ENCODE measurements at places on chromosomes 2 and 18.

- no peak for DNase-seq
Measured at GRCh38 chr2:181240844-181241243, 216.3 kb upstream of the ITGA4 start.

GRCh38 chr2:126370201-126370600, 285.8 kb upstream of the GYPC start:
- no peak for DNase-seq

GRCh38 chr18:58572181-58572580, 56.7 kb downstream of the ALPK2 start:
- no peak for DNase-seq

DNA sequence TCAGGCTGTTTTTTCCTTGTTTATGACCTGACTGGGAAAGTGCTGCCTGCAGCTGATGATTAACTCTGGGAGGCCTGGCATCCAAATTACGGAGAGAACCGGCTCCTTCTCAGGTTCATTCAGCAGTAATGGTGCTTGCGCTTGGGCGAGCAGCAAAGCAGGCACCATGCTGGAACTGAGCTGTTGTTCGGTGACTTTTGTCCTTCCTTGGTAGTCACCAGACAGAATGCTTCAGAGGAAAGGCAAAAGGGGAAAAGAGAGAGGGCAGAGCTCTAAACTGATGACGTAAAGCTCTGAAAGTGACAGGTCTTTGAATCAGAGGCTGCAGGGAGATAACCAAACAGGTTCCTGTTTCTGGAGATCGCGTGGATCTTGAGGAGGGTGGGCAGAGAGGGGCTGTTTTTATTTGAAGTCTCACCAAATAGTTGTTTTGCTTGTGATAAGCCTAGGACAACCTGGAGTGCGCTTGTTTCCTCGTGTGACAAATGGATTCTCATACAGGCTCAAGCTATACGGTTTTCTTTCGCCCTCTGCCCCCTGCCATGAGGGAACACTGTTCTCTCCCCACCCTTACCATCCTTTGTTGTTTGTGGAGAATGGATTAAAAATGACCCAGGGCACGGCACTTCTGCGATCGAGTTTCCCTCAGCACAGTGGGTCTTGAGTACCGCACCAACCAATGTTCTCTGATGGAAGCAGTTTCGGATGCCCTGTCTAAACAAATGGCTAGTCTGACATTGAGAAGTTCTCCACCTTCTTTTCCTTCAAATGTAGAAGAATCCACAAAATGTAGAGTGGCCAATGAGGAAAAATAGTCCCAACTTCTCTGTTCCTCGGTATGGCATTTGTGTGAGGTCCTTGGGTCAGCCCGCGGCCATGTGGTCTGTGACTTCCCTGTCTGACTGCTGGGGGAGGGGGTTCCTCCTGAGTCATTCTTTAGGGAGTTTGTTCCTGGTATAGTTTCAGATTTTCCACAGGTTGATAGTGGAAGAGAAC, 1.3 kb downstream of the RASGRP3 start:
- no peak for DNase-seq

DNA sequence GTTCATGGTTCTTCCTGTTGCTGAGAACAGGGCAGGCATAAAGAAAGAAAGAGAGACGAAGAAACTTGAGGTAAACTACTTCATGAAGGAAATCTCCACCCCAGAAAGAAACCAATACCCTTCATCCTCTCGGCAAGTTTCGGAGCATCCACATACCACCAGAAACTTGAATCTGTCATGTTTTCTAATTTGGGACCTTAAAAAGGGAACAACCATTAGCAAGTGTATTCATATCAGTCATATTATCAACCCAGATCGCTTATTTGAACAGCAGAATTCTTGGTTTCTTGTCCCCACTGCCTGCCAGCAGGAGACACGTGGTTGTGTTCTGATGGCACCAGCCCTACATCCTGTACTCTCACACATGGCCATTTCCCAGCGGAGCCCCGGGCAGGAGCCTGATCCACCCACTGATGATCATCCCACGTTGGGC, 53.2 kb upstream of the FZD7 start:
- DNase-seq = no peak

DNA sequence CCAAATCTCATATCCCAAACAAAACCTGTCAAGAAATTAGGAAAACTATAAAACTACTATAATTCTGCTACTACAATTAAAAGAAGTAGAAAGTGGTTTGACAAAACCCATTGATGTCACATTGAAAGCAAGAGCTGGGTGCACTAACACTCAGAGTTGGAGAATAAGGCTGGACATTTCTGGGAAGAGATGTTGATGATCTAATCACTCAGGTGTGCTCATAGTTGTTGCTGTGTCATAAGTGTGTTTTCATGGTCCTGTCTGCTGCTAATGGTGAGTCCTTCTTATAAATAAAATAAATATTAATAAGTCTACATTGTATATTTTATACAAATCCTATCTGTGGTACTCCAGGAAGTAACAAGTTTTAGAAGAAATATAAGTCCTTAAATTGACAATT, 168.2 kb upstream of the LRP1B start:
- DNase-seq = no peak

DNA sequence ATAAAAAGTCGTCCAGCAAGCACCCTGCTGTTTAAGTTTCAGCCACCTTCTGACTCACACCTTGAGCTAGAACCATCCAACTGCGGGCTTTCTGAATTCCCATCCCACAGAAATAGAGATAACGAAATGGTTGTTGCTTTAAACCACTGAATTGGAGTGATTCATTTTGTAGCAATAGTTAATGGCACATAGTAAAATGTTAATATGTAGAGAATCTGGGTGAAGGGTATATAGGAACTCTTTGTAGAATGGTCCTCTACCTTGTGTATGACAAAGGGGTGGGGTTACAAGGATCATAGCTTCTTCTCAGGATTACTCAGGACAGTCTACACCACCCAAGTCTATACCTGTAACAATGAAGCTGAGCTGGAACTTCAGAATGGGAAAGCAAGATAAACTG, 2.4 kb upstream of the MAPRE3 start:
- DNase-seq = no peak

GRCh38 chr2:177029501-177029900, 183.1 kb upstream of the HNRNPA3 start:
- DNase-seq = no peak

- DNase-seq = no peak
Measured at GRCh38 chr2:71941726-71942525, 205.7 kb downstream of the CYP26B1 start.

DNA sequence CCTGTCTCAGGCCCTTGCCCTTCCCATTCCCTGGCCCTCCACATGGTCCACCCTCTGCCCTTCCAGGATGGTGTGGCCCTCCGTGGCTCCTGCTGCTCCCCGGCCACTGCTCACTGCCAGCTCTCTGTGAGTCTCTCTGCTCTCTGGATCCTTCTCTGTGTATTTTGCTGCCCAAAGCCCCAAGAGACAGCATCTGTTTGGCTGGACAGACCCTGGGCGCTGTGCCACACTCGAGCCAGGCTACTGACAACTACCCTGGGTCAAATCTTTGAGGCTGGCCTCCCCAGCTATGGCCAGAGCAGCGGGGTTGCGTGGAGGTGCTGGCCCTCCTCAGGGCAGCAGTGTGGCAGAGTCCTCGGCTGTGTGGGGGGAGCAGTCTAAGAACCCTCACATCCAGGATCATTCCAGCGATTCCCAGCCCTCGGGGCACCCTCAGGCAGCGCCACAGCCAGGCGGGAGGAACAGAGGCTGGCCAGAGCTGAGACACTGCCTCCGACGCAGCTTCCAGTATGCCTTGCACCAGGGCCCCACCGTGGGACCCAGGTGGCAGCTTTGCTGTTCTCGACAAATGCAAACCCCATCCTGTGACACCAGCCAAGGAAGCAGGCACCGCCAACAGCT, 139.4 kb upstream of the GLI2 start:
- DNase-seq = no peak

- no peak for DNase-seq
Measured at GRCh38 chr2:100070078-100070477, 72.3 kb downstream of the AFF3 start.

DNA sequence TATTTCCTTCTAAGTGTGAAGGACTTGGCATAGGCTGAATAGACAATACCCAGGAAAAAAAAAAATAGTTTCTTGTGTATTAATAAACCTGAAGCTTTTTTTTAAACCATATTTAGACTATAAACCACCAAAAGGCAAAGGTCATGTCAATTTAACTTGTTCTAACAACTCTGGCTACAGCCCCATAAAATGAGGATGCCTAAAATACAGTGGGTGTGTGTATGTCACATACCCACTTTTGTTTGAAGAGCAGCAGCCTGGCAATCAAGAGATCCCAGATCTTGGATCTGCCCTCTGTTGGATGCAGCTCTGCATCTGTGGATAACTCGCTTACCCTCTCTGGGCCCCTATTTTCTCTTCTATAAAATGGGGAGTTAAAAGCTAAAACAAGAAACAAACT, 65.4 kb downstream of the SATB2 start:
- DNase-seq = no peak

- no peak for DNase-seq
Measured at GRCh38 chr18:11489266-11489899, 120.0 kb upstream of the SLC35G4 start.

DNA sequence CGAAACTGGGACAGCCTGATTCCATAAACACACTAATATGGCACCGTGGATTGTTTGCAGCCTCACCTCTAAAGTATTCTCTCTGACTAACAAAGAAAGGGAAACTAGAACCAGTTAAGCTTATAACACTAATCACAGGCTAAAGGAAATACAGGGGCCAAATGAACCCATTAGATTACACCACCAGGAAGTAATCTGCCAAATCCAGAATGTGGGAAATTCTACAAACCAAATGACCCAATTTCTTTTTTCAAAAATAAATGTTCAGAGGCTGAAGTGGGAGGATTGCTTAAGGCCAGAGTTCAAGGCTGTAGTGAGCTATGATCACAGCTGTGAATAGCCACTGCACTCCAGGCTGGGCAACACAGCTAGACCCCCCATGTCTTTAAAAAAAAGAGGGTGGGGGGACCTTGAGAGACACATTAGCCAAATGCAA, 1.5 kb upstream of the MPPE1 start:
- no peak for DNase-seq

DNA sequence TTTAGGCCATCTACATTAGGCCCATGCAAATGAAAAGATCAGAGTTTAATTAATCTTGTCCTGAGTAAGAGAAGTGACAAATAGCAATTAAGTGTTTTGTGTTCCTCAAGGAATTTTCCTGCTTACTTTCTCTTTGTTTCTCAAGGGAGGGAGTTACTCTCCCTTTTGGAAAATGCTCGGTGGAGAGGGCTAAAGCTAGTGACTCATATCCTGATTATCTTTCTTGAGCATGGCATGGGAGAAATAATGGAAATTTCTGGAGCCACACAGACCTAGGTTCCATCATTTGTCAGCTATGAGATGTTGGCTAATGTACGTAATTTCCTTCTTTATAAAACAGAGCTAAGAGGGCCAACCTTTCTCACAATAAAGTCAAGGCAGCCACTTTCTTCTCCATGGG, 177.1 kb downstream of the ETAA1 start:
- no peak for DNase-seq

GRCh38 chr2:234375176-234375880, 121.6 kb downstream of the ARL4C start:
- DNase-seq = no peak

- DNase-seq = no peak
Measured at GRCh38 chr2:134335601-134336000, 81.7 kb downstream of the MGAT5 start.

DNA sequence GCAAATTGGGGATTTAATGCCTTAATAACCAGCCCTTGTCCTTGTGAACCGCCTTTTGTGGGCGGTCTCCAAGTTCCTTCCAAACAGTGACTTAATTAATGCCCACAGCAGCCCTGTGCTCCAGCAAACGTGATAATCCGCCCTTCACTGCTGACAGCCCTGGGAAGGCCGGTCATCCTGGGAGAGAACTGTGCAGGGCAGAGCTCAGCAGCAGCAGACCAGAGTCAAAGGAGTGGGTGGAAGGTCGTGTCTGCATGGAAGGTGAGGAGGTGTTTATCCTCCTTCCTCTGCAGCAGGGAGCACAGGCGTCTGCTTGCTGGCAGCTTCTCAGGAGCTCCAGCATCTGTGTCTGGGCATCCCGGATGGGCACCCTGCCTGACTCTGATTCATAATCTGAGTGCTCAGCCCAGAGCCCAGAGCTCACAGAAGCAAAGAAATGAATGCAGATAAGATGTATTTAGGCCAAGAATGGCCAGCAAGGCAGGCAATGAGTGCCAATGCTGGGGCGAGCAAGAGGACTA, 270.0 kb upstream of the PXDN start:
- DNase-seq = no peak

- no peak for DNase-seq
Measured at GRCh38 chr2:174974131-174974530, 31.1 kb downstream of the CHN1 start.

DNA sequence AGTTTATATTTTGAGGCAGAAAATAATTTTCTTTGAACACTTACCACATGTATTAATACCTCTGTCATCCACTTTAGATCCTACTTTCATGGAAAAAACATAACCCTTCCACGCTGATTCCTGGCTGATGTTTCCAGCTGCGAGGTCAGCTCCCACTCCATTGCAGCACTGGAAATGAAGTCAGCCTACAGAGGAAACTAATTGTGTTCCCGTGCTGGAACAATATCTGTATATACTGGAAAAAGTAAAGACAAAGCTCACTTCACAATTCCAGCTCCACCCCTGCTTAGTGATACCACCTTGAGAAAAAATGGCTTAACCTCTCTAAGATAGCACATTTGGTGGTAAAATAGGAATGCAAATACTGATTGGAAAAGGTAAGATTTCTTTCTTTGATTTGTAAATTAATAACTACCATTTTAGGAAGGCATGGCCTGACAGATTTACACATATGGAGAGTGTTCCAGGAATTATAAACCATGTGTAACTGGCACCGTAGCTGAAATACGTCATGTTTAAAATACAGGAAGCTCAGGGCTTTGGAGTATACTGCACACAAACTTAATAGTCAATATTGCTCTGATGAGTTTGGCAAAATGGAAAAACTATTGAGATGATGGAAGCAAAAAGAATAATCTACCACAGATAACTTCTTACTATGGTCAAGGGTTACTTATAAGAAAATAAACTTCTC, 90.0 kb downstream of the TRIB2 start:
- no peak for DNase-seq

- no peak for DNase-seq
Measured at GRCh38 chr2:29448096-29448688, 333.0 kb downstream of the CLIP4 start.

GRCh38 chr2:39528701-39529100, 91.6 kb upstream of the MAP4K3 start:
- no peak for DNase-seq

GRCh38 chr2:694906-695510, 17.8 kb upstream of the TMEM18 start:
- DNase-seq = no peak

DNA sequence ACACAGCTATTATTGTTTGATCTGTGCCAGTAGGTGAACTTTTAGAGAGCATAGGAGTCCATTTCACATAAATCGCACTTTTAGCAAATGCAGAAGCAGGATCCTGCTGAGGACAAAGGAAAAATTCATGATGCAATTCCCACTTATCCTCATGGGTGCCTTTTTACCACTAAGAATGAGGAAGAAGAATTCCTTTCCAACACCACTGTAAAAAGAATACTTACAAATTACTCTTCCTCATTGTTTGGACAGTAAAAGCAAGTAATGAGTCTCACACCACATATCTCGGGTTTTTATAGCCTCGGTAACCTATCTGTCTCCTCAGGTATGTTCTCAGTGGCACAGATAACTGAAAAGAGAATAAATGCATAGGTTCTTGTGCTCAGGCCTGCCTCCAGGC, 238.5 kb downstream of the MTX2 start:
- DNase-seq = no peak

GRCh38 chr2:157055660-157056199, 201.8 kb upstream of the GALNT5 start:
- DNase-seq = no peak
